ENCODE measurements at places on chromosomes 7 and 10. TPM values are rescaled to one million over a fixed set of nuclear protein-coding genes. Genes with fewer than 3 reads are reported as not detected.

Gene COL28A1
- total RNA-seq, result 3.0 TPM

GRCh38 chr10:32788359-32788758 lies 169.7 kb downstream of the ITGB1 start:
- no peak for DNase-seq

DNA sequence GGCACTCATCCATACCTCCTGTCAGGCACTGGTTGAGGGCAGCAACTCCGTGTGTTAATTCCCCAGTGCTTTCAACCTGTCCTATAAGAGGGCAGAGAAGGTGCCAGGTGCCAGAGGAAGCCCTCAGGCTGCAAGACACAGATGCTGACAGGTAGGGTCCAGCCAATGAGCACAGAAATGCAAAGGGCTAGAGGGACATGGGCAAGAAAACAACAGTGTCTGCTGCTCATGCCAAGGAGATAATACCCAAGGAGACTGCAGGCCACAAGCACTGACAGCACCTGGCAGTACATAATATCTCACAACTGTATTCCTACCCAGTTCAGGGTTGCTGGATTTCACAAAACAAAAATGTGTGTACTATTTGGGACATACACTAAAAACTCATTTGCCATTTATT lies 38.4 kb upstream of the TM9SF3 start:
- no peak for DNase-seq

DNA sequence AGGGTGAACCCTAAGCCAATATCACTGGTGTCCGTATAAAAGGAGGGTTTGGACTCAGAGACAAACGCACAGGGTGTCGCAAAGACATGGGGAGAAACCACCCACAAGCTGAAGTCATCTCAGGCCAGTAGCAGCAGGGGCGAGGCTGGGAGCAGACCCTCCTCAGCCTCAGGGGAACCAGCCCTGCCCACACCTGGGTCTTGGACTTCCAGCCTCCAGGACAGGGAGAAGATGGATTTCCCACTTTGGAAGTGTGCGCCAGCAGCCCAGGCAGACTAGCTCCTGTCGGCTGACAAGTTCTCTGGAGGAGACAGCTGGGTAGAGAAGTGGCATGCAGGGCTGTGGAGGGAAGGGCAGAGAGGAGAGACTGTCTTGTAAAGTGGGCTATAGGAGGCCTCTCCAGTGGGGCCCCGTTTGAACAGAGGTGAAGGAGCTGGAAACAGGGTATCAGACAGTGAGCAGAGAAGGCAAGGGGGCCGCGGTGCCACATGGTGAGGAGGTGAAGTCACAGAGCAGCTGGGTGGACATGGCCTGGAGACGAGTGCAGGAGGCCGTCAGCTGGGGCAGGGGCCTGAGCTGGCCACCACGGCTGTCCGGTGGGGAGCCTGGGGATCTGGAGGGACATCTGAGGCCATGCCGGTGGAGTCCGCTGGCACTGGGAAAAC lies 475.6 kb downstream of the PTPRN2 start:
- DNase-seq, result no peak

Gene HTR7
- 0.47 TPM for total RNA-seq

GRCh38 chr10:74827045-74827441 lies 643 bp downstream of the KAT6B start:
- DNase-seq, result no peak

Gene PDK4
- 582 TPM for total RNA-seq

Gene ESYT2
- total RNA-seq, result 101 TPM

GRCh38 chr7:27101957-27102580 lies 414 bp downstream of the HOXA2 start:
- no peak for DNase-seq

- DNase-seq, result no peak
Measured at GRCh38 chr7:92615861-92616260, 25.7 kb upstream of the FAM133B start.

DNA sequence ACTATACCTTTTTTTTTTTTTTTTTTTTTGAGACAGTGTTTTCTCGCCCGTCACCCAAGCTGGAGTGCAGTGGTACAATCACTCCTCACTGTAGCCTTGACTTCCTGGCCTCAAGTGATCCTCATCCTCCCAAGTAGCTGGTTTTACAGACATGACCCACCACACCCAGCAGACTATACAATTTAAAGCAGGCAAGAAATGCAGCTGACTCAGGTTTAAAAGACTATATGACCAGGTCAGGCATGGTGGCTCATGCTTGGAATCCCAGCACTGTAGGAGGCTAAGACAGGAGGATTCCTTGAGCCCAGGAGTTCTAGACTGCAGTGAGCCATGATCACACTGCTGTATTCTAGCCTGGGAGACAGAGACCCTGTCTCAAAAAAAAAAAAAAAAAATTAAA lies 89.5 kb upstream of the AUTS2 start:
- DNase-seq, result no peak

Gene SPDYE6
- not detected for total RNA-seq

DNA sequence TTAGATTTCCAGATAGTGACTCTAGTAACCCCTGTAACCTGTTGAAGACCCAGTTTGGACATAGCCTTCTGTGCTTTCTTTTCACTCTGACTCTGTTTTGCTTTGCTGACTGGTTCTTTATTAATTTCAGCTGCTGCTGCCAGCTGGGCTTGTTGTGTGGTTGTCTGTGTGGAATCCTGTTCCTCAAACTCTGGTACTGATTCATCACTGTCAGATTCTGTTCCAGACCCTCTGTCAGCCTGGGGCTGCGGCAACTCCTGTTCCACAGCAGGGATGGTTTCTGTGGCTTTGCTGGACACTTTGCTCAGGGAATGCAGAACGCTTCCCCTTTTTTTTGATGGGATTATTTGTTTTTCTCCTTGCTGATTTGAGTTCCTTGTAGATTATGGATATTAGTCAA lies 104.9 kb downstream of the SEC23IP start:
- DNase-seq, result no peak

- no peak for DNase-seq
Measured at GRCh38 chr7:70654979-70655378, 477.0 kb upstream of the GALNT17 start.

Gene CCM2
- 40.5 TPM for total RNA-seq

- DNase-seq, result peak; percentile 59
Measured at GRCh38 chr7:116353647-116354046, 143.3 kb downstream of the TES start.

DNA sequence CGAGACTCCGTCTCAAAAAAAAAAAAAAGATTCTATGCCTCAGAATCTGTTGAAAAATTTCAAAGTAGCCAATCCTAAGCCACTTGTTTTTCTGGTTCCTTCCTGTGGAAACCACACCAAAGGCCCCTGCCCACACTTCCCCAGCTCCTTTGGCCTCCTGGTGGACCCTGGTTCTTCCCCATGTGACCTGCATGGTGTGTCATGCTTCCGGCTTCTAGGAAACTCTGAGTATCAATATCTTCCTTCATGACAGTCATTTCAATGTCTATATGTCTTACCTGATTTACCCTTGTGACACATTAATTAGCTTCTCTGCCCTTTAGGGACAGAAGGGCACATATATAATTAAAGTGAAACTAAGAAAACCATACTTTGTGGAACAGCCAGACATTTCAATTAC lies 80.4 kb upstream of the GRB10 start:
- DNase-seq, result no peak

- no peak for DNase-seq
Measured at GRCh38 chr7:25444991-25445390, 216.7 kb upstream of the NPVF start.

Gene ERVW-1
- total RNA-seq, result not detected

DNA sequence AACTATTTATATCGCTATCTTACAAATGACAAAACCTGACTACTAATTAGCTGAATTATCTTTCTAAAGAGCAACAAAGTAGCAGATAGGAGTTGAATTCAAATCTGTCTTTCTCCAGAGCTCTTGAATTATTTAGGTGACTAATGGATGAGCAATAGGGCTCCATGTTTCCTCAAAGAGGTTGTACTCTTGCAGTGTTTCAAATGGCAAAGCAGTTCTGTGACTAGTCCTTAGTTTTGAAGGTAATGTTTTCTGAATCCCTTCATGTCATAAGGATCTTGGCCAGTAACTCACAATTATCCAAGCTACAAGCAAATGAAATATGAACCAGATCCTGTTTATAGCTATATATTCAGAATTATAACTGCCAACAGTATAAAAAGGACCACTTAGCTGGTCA lies 999.7 kb downstream of the NRG3 start:
- no peak for DNase-seq

GRCh38 chr10:35480142-35480541 lies 125.0 kb upstream of the GJD4 start:
- no peak for DNase-seq

DNA sequence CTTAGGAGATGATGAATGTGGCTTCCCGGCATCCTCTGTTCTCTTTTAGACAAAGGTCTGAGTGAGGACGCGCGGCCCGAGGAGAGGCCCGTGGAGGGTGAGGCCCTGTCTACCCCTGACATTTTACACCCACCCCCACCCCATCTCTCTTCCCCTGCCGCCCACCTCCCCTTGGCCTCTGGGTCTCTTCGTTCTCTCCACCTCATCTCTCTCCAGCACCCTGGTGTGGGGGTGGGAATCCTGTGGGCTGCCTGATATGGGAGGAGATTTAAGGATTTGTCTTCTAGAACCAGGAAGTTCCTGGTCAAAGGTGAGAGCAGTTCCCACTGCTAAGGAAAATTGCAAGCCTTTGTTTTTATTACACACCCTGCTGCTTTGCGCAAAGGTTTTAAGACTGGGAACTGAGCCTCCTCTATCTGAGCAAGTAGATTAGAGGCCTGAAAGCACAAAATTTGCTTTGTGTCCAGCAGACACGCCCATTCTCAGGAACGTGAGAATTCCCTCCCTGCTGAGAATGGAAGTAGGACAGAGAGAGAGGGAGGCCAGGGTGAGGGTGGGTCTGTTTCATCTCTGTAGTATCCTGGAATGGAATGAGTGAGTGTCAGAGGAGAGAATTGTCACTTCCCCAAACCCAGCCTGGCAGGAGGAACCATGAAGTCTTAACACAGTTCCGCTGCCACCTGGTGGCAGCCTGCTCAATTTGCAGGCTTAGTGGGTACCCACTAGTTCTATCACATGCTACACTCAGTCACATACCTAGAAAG lies 91.2 kb downstream of the GTF2IRD1 start:
- no peak for DNase-seq

GRCh38 chr7:38512291-38512690 lies 118.9 kb downstream of the AMPH start:
- DNase-seq, result no peak

- no peak for DNase-seq
Measured at GRCh38 chr10:60208676-60209269, 180.9 kb downstream of the ANK3 start.

DNA sequence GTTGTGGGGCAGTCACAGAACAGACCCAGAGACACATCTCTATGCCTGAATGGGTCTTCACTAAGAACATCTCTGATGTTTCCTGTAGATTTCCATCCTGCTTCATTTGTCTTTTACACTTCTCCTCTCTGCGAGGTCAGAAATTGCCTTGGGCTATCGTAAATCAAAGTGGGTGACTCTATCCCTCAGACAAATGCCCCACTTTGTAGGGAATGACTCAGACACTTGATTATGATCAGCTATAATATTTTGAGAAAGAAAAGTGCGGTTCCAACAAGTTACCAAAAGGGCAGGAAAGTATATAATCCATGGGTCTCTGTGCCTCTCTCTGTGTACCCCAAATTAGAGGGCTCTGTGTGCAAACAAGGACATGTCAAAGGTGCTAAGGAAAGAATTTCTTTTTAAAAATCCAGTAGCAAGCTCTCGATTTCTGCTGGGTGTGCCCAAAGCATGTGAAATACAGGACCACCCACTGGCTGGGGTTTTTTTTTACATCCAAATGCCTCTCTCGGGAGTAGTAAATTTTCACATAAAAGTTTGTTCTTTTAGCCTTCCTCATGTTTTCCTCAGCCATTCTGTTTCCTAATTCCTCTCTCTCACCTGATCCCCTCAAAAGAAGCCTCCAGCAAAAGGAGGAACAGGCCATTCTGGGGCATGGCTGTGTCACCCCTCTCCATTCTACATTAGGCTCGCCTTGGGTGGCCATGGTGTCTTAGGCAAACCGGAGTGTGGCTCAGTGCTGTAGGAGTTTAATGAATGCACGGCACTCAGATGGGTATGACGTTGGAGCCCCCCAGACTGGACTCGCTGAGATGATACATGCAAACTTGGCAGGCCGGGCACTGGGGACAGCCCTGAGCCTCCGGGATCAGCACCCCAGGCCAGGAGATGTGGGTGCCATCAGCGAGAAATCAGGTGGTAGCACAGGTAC lies 6.3 kb upstream of the OPN4 start:
- DNase-seq, result no peak

Gene LRIT1
- not detected for total RNA-seq

- DNase-seq, result no peak
Measured at GRCh38 chr10:22042557-22043326, 39.2 kb upstream of the DNAJC1 start.

- DNase-seq, result no peak
Measured at GRCh38 chr7:112481121-112481736, 438 bp downstream of the LSMEM1 start.

- no peak for DNase-seq
Measured at GRCh38 chr7:141752634-141753033, 11.3 kb upstream of the TAS2R3 start.

- DNase-seq, result no peak
Measured at GRCh38 chr10:28366994-28367393, 64.1 kb upstream of the MPP7 start.

DNA sequence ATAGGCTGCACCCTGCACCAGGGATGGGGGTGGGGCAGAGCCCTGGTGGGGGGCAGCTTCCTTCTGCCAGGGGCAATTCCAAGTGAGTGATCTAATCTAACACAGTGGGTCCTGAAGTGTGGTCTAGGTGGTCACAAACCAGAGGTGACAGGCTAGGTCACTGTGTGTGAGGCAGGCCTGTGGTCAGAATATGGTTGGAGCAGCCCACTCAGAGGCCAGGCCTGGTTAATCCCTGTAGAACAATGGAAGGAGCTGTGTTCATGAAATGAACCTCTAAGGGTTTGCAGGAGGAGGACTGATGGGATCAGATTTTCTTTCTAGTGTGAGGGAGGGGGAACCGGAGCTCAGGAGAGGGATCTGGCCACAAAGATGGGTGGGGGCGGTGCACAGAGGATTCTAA lies 10.0 kb upstream of the TSPAN14 start:
- DNase-seq, result no peak

Gene ZNF804B
- not detected for total RNA-seq

DNA sequence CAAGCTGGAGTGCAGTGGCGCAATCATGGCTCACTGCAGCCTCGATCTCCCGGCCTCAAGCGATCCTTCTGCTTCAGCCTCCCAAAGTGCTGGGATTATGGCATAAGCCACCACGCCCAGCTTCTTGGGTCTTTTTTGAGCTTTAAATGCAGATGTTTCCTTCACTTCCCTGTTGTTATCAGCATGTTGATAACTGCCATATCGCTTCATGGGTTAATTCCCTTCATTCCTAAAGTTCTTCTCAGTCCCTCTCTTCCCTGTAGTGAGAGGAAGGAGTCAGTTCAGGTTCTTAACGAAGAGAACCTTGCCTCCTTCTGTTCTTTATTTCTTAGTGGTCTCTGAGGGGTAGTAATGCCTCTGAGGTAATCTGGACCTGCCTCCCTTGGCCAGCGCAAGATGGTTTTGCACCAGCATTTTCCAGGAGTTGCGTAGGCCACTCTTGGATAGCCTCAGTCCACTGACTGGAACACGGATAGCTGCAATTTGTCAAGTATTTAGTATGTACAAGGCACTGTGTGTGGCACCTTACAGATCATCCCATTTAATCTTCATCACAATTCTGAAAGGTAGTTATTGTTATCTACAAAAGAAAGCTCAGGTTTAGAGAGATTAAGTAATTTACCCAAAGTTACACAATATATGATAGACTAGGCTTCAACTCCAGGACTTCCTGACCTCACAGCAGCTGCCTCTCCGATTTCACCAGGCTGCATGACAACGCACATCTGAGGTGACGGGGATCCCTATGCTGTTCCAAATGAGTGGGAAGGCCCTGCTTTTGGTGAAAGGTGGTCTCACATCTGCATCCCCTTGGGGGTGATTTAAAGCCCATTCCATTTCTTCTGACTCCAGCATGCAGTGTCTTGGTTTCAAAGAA lies 60.5 kb downstream of the GATA3 start:
- DNase-seq, result no peak

Measured in omental fat pad (tissue), 4 donors.